ENCODE measurements at places on chromosomes 16 and 17.

DNA sequence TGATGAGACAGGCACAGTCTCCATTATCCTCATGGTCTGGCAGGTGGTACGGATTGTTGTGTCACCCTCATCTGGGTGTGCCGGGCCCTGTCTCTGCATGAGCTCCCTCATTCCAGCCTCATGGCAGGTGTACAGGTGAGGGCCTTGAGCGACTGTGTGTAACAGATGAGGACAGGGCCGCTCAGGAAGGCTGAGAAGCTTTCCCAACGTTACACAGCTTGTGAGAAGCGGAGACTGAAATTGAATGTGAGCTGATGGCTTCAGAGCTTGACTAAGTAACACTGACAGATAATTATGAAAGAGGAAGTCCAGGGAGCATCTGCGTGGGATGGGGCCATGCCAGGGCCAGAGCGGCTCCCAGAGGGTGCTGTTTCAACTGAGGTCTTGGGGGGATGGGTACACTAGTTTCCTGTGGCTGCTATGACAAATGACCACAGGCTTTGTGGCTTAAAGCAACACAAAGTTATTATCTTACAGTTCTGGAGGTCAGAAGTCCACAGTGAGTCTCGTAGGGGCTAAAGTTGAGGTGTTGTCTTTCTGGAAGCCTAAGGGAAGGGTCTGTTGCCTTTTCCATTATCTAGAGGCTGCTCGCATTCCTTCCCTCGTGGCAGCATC lies 36.7 kb downstream of the CMIP start:
- peak; percentile 35 for DNase-seq

DNA sequence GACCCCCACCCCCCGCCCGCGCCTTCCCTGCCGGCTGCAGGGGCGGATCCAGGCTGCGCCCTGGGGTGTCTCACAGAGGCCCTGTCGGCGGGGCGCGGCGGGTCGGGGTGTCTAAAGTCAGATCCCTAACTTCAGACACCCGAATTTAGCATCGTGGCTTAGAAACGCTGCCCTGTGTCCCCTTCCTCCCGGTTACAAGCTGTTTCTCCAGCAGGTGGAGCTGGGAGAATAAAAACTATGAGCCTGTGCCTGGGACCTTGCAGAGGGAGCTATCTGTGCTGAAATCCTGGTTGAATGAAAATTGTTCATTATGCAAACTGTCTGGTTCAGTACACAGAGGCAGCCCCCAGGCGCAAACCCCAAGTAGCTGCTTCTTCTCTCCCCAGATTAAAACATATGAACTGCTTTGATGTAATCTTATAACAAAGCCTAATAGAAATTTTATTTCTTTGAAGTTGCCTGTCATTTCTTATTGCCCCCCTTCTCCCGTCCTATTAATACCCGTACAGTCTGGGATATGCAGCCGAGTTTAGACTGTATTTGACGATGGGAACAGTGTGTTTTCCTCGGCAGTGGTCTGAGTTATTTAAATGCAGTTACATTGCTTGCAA lies 79.0 kb downstream of the RPA1 start:
- DNase-seq = peak; percentile 46

GRCh38 chr17:59845595-59846393 lies 46.9 kb downstream of the TUBD1 start:
- DNase-seq = peak; percentile 34

DNA sequence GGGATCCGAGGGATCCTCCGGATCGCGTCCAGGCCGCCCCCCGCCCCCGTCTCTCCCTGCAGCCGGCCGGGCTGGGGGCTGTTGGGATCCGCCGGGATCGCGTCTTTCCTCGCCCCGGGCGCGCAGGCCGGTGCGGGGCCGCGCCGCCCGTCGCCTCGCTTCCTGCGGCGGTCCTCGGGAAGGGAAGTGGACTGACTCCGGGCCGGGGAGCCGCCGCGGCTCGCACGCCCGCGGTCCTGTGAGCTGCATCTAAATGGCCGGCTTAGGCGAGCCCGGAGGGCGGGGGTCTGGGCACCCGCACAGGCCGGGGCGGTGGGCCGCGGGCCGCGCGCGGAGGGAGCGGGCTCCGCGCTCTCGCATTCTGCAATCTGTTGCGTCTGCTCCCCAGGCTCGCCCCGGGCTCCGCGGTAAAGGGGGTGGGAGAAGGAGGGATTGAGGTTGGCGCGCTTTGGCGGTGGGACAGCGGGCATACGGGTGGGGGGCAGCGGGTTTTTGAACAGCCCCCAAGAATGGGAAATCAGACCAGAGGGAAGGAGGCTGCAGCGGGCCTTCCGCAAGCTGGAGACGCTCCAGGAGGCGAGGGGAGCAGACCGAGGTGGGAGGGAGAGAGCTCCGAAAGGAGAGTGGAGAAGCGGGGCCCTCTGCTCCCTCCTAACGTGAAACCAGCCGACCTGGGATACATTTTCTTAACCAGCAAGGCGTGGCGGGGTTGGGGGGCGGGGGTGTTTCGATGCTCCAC lies 2.2 kb downstream of the TMEM132E start:
- no peak for DNase-seq

DNA sequence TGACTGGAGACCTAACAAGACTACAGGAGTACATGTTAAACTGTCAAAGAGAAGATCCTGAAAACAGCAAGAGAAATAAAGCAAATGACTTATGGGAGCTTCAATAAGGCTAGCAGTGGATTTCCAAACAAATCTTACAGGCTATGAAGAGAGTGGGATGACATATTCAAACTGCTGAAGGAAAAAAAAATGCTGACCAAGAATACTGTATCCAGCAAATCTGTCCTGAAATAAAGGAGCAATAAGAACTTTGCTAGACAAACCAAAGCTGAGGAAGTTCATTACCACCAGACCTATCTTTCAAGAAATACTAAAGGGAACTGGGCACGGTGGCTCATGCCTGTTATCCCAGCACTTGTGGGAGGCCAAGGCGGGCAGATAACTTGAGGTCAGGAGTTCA lies 28.6 kb downstream of the ZFP1 start:
- DNase-seq = no peak

GRCh38 chr16:6957681-6958080 lies 375.0 kb upstream of the RBFOX1 start:
- no peak for DNase-seq

DNA sequence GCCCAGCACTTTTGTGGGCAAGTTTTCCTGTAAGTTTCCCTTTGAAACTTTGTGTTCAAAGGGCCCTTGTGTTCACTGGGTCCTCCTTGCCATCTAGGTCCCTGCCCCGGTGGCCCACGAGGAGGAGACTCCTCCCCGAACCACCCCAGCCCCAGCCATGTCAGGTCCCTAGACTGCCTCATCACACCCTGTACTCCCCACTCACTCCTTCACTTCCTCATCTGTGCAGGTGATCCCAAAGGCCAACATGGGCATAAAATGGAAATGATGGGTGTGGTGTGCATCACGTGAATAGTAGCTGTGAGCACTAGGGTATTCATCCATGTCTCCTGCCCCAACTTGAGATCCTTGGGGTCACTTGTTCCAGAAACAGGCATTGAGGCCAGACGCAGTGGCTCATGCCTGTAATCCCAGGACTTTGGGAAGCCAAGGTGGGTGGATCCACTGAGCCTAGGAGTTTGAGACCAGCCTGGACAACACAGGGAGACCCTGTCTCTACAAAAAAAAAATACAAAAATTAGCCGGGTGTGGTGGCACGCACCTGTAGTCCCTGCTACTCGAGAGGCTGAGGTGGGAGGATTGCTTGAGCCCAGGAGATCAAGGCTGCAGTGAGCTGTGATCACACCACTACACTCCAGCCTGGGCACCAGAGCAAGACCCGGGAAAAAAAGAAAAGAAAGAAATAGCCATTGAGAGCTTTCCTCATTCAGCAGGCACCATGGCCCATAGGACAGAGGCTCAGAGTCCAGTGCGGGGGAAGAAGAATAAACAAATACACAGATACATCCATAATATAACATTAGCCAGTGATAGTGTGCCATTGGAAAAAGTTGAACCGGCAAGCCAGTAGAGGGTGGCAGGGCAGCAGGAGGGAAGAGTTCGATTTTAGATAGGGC lies 74.5 kb downstream of the KATNIP start:
- no peak for DNase-seq

GRCh38 chr17:41870627-41871026 lies 5.4 kb upstream of the KLHL11 start:
- no peak for DNase-seq

DNA sequence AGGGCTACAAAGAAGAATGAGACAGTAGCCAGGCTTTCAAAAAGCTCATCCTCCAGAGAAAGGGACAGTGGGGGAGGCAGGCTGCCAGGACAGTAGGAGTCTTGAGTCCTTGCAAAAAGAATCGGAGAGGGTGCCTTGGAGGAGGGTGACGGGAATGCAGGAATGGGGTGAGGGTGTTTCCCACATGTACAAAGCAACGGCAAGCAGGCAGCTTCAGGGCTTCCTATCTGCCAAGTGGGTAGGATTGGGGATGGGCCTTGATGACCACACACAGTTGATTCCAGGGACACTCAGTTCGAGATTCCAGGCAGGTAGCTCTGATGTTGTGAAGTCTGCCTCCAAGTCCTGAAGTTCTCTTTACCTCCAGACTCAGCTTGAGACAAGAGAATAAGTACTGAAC lies 54.4 kb downstream of the C17orf67 start:
- DNase-seq = no peak

- DNase-seq = peak; percentile 91
Observed at GRCh38 chr17:29579866-29580771, 9.3 kb downstream of the GIT1 start.

DNA sequence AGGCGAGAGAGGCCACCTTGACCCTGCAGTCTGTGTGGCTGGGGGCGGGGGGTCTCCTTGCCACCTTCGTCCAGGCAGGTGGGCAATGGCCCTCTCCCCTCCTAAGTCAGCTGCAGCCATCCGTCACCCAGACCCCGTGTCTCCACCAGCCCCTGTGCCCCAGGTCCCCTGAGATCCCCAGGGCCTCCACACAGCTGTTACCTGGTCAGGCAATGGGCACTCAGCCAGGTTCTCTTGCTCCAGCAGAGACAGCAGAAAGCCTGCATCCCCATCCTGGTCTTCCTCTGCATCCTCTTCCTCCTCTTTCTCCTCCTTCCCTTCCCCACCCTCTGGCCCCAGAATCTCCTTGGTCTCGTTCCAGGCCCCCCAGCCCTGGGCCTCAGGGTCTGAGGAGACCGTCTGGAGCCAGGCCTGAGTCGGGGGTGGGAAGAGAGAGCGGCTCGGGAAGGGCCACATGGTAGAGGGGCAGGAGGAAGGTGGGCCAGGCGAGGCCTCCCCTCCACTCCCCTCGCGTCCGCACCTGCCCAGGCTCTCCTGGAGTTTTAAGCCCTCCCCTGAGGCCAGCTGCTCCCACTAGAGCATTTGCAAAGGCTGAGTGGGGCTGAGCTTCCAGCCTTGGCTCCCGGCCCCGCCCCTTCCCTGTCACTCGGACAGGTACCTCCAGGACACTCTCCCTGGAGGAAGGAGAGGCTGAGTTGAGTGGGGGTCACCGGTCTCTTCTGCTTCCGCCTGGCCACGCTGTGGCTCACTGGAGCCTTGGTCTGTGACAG lies at the start of gene PABPN1L:
PABPN1L (minus strand) TSS at position 510 of the 770 bp plus-strand sequence; CDS start at position 456, 54 bp downstream.
- no peak for DNase-seq

- no peak for DNase-seq
Observed at GRCh38 chr16:85570213-85570734, 42.8 kb upstream of the GSE1 start.

DNA sequence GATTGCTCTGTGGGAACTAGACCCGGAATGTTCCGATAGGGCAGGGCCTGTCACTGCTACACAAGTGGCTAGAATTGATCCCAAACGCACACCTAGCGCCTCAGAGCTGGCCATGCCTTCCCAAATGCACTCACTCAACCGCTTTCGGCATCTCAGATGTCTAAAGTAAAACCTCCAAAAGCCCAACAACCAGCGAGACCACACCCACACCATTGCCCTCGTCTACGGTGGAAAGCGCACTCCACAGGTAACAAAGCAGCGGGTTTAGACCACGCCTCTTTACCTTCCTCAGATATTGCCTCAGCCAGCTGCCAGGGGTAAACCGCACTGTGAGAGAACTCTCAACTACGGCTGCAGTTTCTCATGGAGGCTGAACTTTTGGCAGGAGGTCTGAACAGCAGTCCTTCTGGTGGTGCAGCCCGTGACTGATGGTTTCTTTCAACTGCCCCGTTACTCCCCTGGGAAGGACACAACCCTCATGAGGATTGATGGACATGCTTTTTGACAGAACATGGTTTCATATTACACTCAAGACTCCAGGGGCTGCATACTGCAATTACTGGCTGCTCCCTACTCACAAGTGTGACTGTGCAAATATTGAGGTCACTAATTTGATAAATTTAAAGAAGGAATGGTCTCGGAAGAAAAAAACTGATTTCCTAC lies 34.5 kb downstream of the USP7 start:
- no peak for DNase-seq

DNA sequence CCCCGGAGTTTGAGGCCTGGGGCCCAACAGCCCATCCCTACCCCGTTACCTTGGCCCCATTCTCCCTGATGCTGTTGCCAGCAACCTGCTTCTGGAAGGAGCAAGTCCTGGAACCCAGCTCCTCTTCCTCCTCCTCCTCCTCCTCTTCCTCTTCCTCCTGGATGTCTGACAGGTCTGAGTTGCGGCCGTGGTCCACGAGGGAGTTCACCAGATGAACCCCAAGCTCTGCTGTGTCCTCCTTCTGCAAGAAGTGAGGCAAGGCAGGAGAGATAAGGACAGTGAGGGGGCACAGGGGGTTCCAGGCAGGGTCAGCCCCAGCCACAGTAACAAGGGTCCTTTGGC lies 18.7 kb downstream of the TSPOAP1 start:
- DNase-seq = no peak

GRCh38 chr16:89230255-89230654 lies 12.8 kb downstream of the ZNF778 start:
- DNase-seq = no peak

DNA sequence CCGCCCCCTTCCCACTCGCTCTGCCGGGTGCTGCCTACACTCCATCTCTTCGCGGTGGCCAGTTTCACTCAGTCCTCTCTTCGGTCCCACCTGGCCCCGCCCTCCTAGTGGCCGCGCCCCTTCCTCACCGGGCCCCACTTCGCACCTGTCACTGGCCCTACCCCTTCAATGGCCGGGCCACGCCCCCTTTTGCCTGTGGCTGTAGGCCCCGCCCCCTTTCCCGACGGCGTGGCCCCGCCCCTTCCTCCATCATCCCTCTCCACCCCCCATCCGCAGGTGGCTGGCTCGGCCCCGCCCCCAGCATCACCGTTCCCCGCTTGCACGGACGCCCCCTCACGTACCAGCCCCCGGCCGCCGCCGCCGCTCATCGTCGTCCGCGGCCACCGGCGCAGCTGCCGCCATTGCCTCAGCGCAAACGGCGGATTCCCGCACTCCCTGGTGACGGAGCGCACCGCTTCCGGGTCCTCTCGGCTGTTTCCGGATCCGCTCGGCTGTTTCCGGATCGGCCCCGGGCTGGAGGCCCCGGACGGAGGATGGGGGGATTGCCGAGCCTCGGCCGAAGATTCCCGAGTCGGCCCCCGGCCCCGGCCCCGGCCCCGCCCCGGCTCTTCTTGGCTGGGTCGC lies at the start of gene RABEP2:
RABEP2 (minus strand) TSS at position 477 of the 624 bp plus-strand sequence; CDS start at position 402, 75 bp downstream.
- peak; percentile 95 for DNase-seq

GRCh38 chr16:26583803-26584202 lies 482.9 kb upstream of the C16orf82 start:
- no peak for DNase-seq
